H1 (cell line): ENCODE measurements at places on chromosomes 16 and 17.

DNA sequence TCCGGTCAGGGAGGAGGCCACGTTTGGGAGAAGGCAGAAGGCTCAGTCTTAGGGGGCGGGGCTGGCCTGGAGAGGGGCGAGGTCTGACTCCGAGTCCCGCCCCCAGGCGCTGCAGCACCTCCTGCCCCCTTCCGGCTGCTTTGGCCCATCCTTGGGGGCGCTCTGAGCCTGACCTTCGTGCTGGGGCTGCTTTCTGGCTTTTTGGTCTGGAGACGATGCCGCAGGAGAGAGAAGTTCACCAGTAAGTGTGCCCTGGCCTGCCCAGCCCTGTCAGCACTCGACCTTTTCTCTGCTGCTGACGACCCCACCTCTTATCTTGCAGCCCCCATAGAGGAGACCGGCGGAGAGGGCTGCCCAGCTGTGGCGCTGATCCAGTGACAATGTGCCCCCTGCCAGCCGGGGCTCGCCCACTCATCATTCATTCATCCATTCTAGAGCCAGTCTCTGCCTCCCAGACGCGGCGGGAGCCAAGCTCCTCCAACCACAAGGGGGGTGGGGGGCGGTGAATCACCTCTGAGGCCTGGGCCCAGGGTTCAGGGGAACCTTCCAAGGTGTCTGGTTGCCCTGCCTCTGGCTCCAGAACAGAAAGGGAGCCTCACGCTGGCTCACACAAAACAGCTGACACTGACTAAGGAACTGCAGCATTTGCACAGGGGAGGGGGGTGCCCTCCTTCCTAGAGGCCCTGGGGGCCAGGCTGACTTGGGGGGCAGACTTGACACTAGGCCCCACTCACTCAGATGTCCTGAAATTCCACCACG is 1.5 kb downstream of the TNFRSF12A start:
- H3K4me3 ChIP-seq = peak overlapping the region; percentile 97
- no peaks in the 10 kb centered on the region for H3K4me1 ChIP-seq
- no peaks in the 10 kb centered on the region for H3K27me3 ChIP-seq
- DNase-seq = peak; percentile 81

DNA sequence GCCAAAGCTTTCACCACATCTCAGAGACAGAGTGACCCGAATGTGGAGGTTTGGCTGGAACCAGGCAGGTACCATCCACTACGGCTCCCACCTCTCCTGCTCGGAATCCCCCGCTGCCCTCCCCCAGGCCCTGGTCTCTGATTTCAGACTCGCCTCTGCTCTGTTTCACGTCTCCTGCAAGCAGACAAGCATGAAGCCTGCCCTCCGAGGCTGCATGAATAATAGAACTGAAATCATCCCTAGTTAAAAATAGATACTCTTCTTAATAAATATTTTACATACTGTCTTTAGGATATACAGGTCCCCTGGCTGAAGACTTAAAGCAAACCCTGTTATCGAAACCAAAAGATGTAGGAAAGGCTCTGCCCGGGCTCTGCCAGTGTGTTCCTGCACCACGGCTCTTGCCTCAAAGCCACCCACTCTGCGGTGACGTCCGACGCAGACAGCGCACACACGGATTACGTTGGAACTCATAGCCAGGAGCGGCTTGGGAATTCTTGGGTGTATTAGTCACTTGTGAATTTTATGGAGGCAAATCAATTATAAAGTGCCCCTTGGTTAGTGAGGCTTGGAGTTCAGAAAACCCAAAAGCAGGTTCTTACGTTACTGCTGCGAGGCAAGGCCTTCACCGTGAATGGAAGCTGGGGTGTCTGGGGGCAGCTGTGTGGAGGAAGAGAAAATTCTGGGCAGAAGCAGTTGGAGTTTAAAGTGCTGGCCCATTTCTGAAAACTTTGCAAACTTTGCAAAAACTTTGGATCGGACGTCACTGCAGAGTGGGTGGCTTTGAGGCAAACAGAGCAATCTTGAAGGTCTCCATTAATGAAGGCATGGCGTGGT is 25.6 kb upstream of the NPTX1 start:
- no peak overlapping the region for H3K4me3 ChIP-seq
- H3K27ac ChIP-seq = no peak overlapping the region
- no peak for DNase-seq
- no peaks in the 10 kb centered on the region for H3K4me1 ChIP-seq

- H3K4me1 ChIP-seq = no peaks in the 10 kb centered on the region; the same call in 1 of the 2 replicates
- no peak overlapping the region for H3K4me3 ChIP-seq
Measured at GRCh38 chr17:10337136-10337535, 35.7 kb downstream of the MYH13 start.

GRCh38 chr17:32877164-32877764 is 340 bp upstream of the MYO1D start:
- DNase-seq = peak; percentile 93
- peak overlapping the region; percentile 90; the same call in 1 of the 2 replicates for H3K27ac ChIP-seq

DNA sequence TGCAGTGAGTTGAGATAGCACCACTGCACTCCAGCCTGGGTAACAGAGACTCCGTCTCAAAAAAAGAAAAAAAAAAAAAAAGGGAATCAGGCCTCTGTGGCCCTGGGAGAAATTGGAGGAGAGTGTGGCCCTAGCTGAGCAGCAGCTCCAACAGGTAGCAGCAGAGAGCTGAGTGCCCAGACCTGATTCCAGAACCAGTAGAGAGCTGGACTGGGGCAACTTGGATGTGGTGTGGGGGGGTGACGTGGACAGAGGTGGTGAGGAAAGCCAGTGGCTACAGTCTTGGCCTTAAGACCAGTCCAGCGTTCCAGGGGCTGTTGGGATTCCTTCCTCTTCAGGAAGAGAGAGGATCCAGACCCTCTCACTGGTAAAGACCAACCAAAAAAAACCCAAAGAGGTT is 1.7 kb downstream of the HSPB9 start:
- peaks cover 17% of the 10 kb centered on the region for H3K4me1 ChIP-seq
- H3K4me3 ChIP-seq = no peak overlapping the region
- H3K36me3 ChIP-seq = peaks cover 20% of the 10 kb centered on the region
- DNase-seq = no peak
